ENCODE measurements at places on chromosomes 5 and 9.

DNA sequence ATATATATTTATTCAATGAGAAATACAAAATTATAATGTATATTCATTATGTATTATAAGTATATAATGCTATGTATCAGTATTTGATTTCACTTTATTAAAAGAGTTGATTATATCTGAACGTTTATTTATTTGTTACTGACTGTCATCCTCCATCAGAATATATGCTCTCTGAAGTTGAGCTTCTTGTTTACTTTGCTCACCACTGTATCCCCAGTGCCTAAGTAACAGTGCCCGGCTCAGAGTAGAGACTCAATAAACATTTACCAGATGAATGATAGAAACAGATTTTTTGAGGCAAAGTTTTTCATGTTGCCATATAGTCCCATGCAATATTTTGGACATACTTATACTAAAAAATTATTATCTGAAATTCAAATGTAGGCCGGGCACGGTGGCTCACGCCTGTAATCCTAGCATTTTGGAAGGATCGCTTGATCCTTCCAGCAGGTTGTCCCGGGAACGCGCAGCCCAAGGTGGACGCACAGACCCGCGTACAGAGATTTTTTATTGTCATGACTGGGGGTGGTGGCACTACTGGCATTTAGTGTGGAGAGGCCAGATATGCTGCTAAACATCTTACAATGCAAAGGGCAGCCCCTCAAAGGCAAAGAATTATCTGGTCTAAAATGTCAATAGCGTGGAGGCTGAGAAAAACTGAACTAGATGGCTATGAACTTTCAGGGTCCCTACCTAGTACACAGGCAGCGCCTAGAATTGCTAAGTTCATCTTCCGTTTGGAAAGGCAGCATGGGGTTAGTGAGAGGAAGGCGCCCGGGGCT, 761 bp upstream of the DNAJC25 start:
- DNase-seq, result no peak

DNA sequence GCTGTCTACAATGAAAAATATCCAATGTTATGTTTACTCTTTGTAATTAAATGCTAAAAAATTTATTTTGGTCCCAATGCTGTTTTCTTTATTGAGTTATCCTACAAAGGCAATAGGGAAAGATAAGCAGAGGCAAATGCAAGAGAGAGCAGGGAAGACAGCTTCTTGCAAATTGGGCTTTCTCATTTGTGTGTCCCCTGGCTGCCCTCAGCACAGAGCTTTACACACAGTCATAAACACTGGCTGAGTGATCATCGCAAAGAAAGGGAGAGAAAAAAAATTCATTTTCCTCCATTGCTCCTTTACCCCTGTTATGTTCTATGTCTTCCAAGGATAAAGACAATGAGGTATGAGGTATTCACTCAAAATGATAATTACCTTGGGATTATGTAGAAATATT, 2.3 kb upstream of the TSSK1B start:
- DNase-seq, result no peak

DNA sequence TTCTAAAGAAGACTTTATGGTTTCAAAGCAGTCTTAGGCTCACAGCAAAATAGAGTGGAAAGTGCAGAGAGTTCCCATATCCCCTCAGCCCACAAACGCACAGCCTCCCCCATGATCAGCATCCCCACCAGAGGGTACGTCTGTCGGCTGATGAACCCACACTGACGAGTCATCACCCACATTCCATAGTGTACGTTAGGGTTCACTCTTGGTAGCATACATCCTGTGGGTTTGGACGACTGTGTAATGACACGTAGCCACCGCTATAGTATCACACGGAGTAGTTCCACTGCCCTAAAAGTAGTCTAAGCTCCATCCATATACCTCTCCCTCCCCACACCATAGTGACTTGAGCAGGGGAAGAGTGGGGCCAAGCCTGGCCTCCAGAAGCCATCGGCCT, 135.7 kb upstream of the PHYKPL start:
- DNase-seq, result no peak

DNA sequence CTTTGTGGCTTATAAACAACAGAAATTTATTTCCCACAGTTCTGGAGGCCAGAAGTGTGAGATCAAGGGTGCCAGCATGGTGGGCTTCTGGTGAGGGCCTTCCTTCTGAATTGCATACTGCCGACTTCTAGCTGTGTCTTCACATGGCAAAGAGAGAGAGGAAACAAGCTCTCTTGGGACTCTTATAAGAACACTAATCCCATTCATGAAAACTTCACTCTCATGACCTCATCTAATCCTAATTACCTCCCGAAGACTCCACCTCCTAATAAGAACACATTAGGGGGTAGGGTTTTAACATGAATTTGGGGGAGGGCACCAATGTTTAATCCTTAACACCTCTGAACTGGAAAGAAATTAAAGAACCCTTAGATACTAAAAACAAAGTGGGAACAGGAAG, 75.9 kb upstream of the MINAR2 start:
- no peak for DNase-seq

DNA sequence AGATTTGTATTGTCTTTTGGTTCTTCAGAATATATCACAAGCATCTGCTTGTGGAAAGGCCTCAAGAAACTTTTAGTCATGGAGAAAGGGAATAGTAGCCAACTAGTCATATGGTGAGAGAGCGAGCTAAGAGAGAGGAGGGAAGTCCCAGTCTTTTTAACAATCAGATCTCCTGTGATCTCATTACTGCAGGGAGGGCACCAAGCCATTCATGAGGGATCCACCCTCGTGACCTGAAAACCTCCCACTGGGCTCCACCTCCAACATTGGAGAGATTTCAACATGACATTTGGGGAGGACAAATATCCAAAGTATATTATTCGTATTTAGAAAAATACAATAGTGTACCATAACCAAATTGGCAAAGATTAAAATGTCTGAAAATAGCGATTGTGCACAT, 99.0 kb downstream of the GABRA1 start:
- no peak for DNase-seq

DNA sequence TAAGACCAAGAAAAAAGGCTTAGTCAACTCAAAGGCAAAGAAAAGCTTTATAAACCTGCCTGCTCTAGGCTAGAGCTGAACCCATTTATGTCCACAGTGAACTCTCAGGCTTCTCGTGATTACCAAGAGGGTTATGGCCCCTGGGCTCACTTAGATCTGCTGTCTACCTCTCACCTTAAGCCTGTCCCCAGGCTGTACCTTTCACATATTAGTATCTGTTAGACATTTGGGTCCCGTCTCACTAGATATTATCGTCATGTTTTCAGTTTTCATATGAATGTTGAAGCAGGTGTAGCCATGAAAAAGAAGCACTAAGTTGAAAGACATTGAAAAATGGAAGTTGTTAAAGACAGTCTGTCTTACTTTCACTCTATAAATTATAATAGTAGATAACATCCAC, 75.2 kb upstream of the COX7C start:
- DNase-seq, result no peak

GRCh38 chr9:13941714-13942113, 372.2 kb downstream of the NFIB start:
- no peak for DNase-seq

GRCh38 chr5:7329141-7329540, 66.8 kb upstream of the ADCY2 start:
- no peak for DNase-seq

- DNase-seq, result no peak
Measured at GRCh38 chr5:92002721-92003274, 619.7 kb upstream of the ARRDC3 start.

DNA sequence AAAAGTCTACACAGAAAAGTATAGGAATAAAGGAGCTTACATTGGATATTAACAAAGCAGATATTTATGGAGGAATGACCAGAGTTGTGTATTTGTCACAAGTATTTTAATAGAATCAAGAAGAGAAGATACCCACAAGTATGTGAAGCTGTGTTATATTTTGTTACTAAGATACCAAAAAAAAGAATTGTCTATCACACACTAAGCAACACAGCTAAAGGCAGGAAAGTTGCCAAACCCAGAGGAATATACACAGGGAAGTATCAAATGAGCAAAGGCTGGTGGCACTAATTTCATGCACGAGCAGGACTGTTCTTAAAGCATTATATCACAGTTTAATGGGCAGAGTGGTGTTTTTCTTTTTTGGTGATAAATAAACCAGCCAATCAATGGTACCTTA, 30.9 kb upstream of the RAI14 start:
- DNase-seq, result no peak

DNA sequence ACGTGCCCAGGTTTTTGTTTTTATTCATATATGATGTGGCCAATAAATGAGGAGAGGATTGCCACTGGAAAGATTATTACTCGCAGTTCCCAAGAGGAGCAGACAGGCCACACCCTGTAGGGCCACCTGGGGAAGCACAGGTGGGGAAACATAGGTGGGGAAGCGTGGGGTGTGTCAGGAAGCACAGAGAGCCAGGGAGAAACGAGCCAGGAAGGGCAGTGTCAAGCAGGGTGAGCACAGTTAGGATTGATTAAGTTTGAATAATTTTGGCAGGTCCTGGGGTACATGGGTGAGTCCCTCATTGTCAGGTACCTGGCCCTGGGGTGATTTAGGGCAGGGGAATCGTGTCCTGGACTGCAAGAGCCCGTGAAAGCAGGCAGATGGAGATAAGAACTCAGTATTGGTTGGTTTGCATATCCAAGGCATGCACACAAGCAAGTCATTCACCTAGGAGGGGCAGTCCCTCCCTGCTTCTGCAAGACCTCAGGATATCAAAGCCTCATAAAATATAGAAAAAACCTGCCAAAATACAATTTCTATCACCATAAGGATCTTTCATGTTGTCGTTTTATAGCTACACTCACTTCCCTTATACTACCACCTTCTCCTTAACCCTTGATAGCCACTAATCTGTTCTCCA, 22.4 kb downstream of the MVB12B start:
- DNase-seq, result no peak

Measured in A172 (cell line).